ENCODE measurements at places on chromosomes 4 and X.
A peak's percentile ranks its signal among the peaks of the same experiment; 100 is the strongest.

- H3K4me1 ChIP-seq, result no peaks in the 10 kb centered on the region
- H3K27ac ChIP-seq, result no peak overlapping the region
- peak; percentile 31 for DNase-seq
- no peaks in the 10 kb centered on the region for H3K36me3 ChIP-seq
Measured at GRCh38 chr4:7653510-7654369, 219.0 kb upstream of the PSAPL1 start.

DNA sequence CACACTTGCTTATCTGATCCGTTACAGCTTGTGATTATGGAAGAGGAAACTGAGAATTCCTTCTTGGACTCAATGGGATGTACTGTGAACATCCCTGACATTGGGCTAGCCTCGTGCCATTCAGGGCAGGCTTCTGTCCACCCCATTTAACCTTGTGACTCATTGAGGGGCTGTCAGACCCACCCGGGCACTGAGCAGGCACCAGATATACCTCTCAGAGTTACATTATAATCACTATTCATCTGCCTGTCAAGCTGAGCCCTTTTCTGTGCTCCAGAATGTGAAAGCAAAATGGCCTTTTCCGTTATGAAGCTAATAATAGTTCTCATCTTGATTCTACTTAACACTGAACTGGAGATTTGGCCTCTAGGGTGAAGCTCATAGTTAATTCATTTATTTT, 170.6 kb upstream of the SCML1 start:
- DNase-seq, result no peak
- no peak overlapping the region for H3K4me3 ChIP-seq
- H3K4me1 ChIP-seq, result no peaks in the 10 kb centered on the region
- H3K27ac ChIP-seq, result no peak overlapping the region
- H3K27me3 ChIP-seq, result no peaks in the 10 kb centered on the region

GRCh38 chrX:44954562-44954961, 81.6 kb downstream of the KDM6A start:
- peak; percentile 31 for DNase-seq
- H3K4me1 ChIP-seq, result peaks cover 33% of the 10 kb centered on the region
- no peak overlapping the region for H3K4me3 ChIP-seq
- H3K27me3 ChIP-seq, result no peaks in the 10 kb centered on the region

DNA sequence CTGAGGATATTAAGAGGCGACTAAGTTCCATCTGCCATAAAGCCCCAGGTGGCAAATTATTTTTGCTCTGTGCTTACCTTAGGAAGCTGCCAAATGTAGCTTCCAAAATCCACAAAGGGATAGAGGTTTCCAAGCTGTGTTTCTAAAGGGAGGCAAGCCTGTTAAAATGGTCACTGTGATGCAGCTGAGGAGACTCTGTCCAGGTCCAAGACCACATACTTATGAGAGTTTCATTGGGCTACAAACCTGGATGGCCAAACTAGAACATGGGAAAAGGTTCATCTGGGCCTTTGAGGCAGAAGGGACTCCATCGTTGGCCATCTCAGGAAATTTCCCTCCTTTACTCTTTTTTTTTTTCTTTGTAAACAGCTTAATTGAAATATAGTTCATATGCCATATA, 306.9 kb upstream of the FGF13 start:
- H3K27ac ChIP-seq, result no peak overlapping the region
- no peak for DNase-seq
- H3K36me3 ChIP-seq, result no peaks in the 10 kb centered on the region
- no peaks in the 10 kb centered on the region for H3K27me3 ChIP-seq

- no peak overlapping the region for H3K27ac ChIP-seq
- H3K4me1 ChIP-seq, result no peaks in the 10 kb centered on the region
- H3K27me3 ChIP-seq, result no peaks in the 10 kb centered on the region
- H3K36me3 ChIP-seq, result no peaks in the 10 kb centered on the region
Measured at GRCh38 chr4:109052821-109053220, 249.6 kb downstream of the COL25A1 start.

GRCh38 chrX:10841579-10841978, 221.2 kb upstream of the MID1 start:
- H3K27ac ChIP-seq, result no peak overlapping the region
- H3K4me1 ChIP-seq, result no peaks in the 10 kb centered on the region
- H3K36me3 ChIP-seq, result no peaks in the 10 kb centered on the region
- H3K27me3 ChIP-seq, result no peaks in the 10 kb centered on the region
- H3K4me3 ChIP-seq, result no peak overlapping the region

DNA sequence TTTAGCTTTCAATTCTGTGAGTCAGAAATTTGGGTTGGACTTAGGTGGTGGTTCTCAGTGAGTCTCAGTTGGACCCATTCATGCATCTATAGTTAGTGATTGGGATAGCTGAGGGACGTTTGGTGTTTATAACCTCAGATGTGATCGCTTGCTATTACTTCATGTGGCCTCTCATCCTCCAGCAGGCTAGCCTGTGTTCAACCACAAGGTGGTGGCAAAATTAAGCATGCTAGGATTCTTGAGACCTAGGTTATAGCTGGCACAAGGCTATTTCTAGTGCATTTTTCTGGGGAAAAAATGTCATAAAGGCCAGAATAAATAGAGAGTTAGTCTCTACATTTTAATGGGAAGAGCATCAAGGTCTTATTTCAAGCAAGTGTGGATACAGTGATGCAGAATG, 10.9 kb upstream of the GRPR start:
- H3K4me1 ChIP-seq, result no peaks in the 10 kb centered on the region
- no peaks in the 10 kb centered on the region for H3K27me3 ChIP-seq
- DNase-seq, result no peak

GRCh38 chrX:47564438-47565085, 3.6 kb downstream of the ARAF start:
- no peaks in the 10 kb centered on the region for H3K27me3 ChIP-seq
- no peaks in the 10 kb centered on the region for H3K4me1 ChIP-seq
- H3K4me3 ChIP-seq, result no peak overlapping the region
- no peak overlapping the region for H3K27ac ChIP-seq
- no peak for DNase-seq
- peaks cover 42% of the 10 kb centered on the region for H3K36me3 ChIP-seq

DNA sequence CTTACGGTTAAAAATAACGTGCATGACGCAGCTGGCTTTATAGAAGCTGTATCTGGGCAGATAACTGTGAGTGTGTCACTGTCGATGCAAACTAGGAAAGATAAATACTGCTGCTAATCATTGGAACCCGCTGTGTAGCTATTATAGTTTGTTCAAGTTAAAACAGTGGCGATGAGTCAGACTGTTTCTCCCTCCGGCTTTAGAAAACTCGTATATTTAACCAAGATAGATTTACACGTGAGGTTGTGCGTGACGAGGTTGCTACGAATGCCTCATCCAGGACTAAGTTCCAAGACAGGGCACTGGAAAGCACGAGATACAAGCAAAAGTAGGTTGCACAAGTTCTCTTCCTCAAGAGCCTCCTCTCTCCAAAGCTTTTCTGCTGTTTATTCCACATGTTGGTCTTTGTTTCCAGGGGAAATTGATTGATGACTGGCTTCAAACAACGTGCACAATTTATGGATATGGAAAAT, 270.7 kb downstream of the FBXW7 start:
- H3K4me1 ChIP-seq, result peaks cover 13% of the 10 kb centered on the region
- H3K4me3 ChIP-seq, result peak overlapping the region; percentile 2
- no peaks in the 10 kb centered on the region for H3K36me3 ChIP-seq

GRCh38 chr4:3009422-3009821, 46.1 kb downstream of the GRK4 start:
- no peak overlapping the region for H3K27ac ChIP-seq
- H3K4me1 ChIP-seq, result no peaks in the 10 kb centered on the region
- peak; percentile 12 for DNase-seq
- no peaks in the 10 kb centered on the region for H3K27me3 ChIP-seq
- H3K36me3 ChIP-seq, result no peaks in the 10 kb centered on the region

DNA sequence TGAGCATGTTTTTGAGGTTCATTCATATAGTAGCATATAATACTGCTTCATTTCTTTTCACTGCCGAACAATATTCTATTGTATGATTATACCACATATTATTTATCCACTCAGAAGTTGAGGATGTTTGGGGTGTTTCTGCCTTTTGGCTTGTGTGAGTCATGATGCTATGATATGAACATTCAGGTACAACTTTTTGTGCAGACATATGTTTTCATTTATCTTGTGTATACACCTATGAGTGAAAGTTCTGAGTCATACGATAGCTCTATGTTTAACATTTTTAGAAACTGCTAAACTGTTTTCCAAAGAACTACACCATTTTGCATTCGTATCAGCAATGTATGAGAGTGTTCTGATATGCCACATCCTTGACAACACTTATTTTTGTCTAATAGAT, 57.7 kb downstream of the SHROOM4 start:
- H3K27me3 ChIP-seq, result no peaks in the 10 kb centered on the region
- no peaks in the 10 kb centered on the region for H3K4me1 ChIP-seq
- no peak overlapping the region for H3K27ac ChIP-seq
- no peak for DNase-seq
- no peaks in the 10 kb centered on the region for H3K36me3 ChIP-seq

DNA sequence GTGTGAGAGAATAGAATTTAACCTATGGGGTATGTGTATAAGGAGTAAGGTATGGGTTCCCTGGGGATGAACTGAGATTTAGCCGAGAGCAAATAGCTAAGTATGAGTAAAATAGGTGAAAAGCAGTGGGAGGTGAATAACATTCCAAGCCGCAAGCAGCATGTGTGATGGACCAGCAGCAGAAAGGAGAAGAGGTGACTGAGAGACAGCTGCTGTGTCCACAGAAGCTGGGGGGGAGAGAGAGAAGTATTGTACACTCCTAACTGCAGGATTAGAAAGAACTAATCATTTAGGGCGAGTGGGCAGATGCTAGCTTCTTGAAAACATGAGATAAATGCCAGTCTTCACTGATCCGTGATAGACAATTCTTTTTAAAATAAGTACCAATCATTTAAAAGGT, 296.0 kb downstream of the KLHL4 start:
- no peak for DNase-seq
- H3K36me3 ChIP-seq, result no peaks in the 10 kb centered on the region
- H3K27ac ChIP-seq, result no peak overlapping the region
- no peaks in the 10 kb centered on the region for H3K4me1 ChIP-seq
- H3K4me3 ChIP-seq, result no peak overlapping the region
- H3K27me3 ChIP-seq, result no peaks in the 10 kb centered on the region

GRCh38 chrX:85851418-85851817, 195.9 kb downstream of the CHM start:
- H3K4me1 ChIP-seq, result no peaks in the 10 kb centered on the region
- no peaks in the 10 kb centered on the region for H3K36me3 ChIP-seq
- no peak overlapping the region for H3K4me3 ChIP-seq
- no peaks in the 10 kb centered on the region for H3K27me3 ChIP-seq
- DNase-seq, result no peak

DNA sequence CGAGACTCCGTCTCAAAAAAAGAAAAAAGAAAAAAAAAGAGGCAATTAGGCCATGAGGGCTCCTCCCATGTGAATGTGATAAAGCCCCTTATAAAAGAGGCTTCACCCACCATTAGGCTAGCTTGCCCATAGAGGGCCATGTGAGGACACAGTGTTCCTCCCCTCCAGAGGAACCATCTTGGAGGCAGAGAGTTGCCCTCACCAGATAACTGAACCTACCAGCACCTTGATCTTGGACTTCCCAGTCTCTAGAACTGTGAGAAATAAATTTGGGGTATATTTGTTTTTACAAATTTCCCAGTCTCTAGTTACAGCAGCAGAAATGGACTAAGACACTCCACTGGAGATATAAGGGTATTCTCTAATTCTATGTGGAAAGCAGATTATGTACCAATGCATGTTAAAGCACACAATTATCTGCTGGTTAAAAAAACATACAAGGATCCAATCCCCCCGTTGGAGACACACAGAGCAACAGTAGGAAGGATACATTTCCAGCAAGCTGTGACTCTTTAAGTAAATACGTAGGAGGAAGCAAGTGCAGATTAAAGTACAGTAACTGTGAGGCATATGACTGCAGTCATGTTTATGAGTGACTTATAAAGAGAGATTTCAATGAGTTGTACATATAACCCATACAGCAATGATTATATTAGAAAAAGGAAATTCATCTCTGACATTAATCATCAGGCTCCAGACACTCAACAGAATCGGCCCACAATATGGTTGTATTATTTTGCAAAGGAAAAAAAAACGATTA, 21.4 kb downstream of the SH3RF1 start:
- H3K4me1 ChIP-seq, result peaks cover 51% of the 10 kb centered on the region
- no peak overlapping the region for H3K4me3 ChIP-seq
- H3K27me3 ChIP-seq, result no peaks in the 10 kb centered on the region
